Stomach (tissue), 19 donors: ENCODE measurements at places on chromosomes 11 and 22. TPM values are rescaled to one million over a fixed set of nuclear protein-coding genes. Genes with fewer than 3 reads are reported as not detected.
A peak's percentile ranks its signal among the peaks of the same experiment; 100 is the strongest.

ZFTA gene
- total RNA-seq, result 2.8 TPM

DNA sequence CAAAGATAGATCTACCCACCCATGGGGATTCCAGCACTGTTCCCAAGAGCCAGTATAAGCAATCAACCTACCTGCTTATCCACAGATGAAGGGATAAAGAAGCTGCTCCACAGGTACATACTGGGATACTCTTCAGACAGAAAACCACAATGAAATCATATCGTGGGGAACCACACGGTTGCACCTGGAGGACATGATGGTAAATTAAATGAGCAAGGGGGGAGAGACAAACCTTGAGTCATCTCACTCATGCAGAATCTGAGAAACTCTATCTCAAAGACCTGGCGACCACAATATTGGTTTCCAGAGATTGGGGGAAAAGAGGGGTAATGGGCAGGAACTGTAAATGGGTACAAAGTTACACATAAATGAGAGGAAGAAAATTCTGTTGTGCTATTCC, 14.5 kb downstream of the RGL4 start:
- DNase-seq, result no peak

GRCh38 chr11:3177931-3178330, 12.8 kb upstream of the OSBPL5 start:
- DNase-seq, result no peak

DNA sequence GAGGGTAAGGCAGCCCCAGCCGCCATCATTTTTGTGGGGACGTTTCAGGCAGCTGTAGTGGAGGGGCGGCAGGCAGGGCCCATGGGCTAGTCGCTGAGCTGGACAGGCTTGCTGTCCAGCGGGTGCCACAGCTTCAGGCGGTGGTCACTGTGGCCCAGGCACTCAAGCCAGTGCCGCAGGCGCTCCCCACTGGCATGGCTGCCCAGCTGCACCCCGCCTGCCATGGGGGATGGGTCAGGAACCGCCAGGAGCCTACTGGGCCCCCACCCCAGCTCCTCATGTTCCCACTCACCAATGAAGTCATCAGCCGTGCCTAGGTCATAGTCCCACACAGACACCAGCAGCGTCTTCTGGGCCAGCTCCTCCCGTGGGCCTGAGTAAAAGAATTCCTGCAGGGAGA, 6.0 kb downstream of the NDUFV1 start:
- no peak for DNase-seq

KRTAP5-9 gene
- total RNA-seq, result not detected

DNA sequence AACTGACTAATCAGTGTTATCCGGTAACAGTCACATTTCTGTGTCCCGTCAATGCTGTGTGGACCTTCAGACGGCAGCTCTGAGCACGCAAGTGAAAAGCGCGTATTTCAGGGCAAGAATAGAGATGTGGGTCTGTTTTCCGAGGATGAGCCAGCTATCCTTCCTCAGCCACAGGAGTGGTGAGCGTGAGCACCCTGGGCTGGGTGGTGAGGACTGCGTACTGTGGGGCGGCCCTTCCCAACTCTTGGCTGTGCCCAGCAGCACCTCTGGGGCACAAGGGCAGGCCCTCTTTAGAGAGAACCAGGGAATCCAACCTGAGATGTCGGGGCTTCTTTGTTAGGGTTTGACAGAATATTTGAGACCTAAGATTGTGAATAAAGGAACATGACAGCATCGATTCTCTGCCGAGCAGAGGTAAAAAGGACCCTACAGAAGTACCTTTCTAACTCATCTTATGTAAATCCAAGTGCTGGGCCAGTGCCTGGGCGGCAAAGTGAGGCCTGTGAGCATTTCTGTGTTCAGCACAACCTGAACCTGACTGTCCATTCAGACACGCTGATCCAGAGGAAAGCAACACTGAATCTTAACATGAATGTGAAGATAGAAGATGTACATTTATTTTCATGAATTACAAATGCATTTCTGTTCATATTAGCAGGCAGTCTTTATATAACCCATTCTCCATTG, 26.5 kb upstream of the YPEL1 start:
- no peak for DNase-seq

HSPA8 gene
- total RNA-seq, result 1,244 TPM

GRCh38 chr11:72001834-72002591, 3.3 kb downstream of the IL18BP start:
- DNase-seq, result no peak

HEPACAM gene
- total RNA-seq, result not detected

FOLH1 gene
- total RNA-seq, result 50.0 TPM

DNA sequence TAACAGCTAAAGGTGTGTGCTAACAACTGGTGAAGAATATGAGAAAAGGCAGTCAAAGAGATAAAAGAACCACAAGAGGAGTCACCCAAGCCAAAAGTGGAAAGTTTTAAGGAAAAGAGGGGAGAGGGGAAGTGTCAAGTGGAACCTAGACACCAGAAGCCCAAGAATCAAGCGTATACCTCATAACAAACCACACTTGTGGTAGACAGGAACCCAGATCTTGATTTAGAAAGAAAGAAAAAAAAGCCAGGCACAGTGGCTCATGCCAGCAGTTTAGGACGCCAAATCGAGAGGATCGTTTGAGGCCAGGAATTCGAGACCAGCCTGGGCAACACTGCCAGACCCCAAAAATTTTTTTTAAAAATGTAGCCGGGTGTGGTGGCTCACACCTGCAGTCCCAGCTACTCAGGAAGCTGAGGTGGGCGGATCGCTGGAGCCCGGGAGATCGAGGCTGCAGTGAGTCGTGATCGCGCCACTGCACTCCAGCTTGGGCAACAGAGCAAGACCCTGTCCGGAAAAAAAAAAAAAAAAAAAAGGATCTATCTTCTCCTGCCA, 877 bp downstream of the SLC25A17 start:
- DNase-seq, result no peak

CLP1 gene
- 11.0 TPM for total RNA-seq

DNA sequence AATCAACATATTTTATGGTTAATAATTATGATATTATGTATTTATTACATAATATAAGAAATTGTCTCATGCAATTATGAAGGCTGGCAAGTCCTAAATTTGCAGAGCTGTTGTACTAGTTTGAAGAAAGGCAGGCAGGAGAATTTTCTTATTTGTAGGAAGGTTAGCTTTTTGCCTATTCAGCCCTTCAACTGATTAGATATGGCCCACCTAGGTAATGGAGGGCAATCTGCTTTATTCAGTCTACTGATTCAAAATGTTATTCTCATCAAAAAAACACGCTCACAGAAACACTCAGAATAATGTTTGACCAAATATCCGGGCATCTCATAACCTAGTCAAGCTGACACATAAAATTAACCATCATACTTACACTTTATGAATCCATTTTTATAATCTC, 589.0 kb downstream of the NELL1 start:
- DNase-seq, result no peak

DNA sequence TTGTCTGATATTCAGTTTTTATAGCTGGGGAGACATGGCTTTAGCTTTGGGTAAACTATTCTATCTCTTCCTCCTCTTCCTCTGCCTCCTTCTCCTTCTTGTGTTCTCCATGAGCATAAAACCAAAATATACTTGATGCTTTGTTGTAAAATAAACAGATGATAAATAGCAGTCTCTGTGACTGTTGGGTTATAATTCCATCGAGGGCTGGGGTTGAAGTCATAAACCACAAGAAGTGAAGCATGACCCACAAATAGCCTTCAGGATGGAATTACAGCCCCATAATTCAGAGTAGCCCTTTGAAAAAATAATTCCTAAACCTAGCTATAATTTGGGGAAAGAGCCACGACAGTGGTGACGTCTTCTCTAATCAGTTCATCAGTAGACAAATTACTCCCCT, 177.7 kb downstream of the SNX19 start:
- no peak for DNase-seq

OR5T3 gene
- not detected for total RNA-seq

GRCh38 chr11:10973416-10973815, 115.6 kb upstream of the ZBED5 start:
- no peak for DNase-seq

CDC42EP1 gene
- 195 TPM for total RNA-seq

- DNase-seq, result no peak
Measured at GRCh38 chr11:10875430-10876021, 17.7 kb upstream of the ZBED5 start.

GRCh38 chr22:38316364-38317121, 690 bp downstream of the CSNK1E start:
- peak; percentile 90 for DNase-seq

DNA sequence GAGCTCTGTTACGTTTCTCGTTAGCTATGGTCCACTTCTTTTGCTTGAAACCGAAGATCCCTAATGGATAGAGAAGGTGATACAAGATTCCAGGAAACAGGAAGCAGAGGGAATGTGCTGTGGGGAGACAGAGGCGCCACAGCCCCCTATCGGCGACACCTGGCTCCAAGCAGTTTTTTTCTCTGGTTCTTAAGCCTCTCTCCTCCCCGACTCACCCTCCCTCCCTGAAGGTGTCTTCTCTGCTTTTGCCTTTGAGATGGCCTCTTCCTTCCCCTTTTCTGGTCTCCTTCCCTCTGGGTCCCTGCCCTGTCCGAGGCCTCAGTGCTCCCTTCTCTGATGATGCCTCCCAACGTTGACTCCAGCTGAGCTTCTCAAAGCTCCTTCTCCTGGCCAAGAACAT, 14.2 kb upstream of the APOBEC3A start:
- peak; percentile 17 for DNase-seq

DLG2 gene
- 4.5 TPM for total RNA-seq

DNA sequence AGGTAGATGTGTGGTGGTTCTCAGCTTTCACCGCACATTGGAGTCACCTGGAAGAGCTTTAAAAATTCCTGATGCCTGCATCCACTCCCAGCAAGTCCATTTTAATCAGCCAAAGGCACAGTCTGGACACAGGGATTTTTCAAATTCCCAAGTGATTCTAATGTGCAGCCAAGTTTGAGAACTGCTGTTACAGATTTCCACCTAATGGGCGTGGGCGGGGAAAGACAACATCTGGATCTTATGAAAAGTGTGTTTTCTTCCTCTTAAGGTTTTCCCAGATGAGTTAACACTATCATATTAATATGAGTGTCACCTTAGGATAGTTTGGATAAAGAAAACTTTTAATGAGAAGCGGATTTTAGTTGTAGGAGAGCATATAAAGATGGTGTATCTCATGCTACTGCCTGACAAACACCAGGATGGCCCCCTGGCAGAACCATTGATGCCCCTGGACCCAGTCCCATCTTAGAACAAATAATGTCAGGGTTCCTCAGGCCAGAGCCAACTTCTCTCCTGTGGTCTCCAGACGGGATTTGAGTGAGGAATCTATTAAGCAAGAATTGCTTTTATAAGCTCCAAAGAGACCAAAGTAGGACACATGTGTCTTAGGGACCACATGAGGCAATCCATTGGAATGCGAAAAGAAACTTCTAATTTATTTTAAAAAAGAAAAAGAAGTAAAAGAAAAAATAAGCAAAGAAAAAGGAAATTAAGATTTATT, 31.9 kb downstream of the POU2AF1 start:
- DNase-seq, result no peak

IGLL1 gene
- not detected for total RNA-seq

- peak; percentile 82 for DNase-seq
Measured at GRCh38 chr11:60924110-60924905, at the start of gene TMEM132A. TSS of gene TMEM132A (plus strand) at chr11:60924460. CDS start at chr11:60924634, 174 bp downstream.

DNA sequence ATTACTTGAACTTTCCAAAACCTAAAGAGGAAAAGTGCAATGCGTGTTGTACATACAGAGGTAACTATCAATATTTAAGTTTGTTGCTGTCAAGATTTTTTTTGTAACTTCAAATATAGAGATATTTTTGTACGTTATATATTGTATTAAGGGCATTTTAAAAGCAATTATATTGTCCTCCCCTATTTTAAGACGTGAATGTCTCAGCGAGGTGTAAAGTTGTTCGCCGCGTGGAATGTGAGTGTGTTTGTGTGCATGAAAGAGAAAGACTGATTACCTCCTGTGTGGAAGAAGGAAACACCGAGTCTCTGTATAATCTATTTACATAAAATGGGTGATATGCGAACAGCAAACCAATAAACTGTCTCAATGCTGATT, 2.1 kb downstream of the ADM start:
- DNase-seq, result no peak

DNA sequence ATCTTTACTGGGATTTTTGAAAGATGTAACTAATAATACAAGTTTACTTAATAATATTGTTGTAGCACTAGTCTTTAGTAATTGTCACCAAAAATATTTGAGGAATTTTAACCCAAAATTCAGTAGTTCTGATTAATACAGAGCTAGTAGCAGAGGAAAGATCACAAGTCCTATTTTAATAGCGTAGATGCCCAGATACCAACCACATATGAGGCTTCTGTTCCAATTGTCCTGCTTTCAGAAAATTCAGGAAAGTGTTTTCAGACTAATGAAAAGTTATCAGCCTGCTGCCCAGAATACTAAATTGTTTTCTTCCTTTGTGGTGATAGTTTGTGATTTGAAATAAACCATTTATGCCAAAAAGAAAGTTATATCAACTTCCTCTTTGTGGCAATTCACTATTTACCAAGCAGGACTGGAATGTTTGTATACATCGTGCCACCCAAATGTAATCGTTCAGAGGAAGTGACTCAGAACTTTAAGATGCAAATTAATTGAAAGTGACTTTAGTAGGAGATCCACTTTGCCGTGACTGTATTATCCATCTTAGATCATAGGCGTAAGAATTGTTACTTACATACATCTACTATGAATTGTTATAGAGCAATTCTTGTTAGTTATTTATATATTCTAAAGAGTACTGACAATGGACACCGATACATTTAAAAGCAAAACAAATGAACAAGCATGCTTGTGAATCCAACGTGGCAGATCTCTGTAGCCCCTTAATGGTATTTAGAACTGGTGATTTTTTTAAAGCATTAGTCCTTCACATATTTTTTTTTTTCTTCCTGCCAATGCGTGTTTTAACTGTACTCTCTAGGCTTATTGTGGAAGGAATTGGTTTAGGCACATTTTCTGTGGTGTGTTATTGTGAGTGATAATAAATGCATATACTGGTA, 231.0 kb downstream of the DDX10 start:
- DNase-seq, result peak; percentile 9

GRCh38 chr11:68976563-68976962, 4.2 kb downstream of the MRGPRD start:
- no peak for DNase-seq

GRCh38 chr22:39556970-39557841, 13.3 kb upstream of the CACNA1I start:
- DNase-seq, result no peak

TMPRSS13 gene
- total RNA-seq, result not detected

- DNase-seq, result no peak
Measured at GRCh38 chr22:42808521-42808920, 48.6 kb downstream of the ARFGAP3 start.

GRCh38 chr11:95589893-95590612, 199.5 kb downstream of the FAM76B start:
- peak; percentile 23 for DNase-seq

GRCh38 chr11:108916935-108917334, 252.1 kb downstream of the DDX10 start:
- no peak for DNase-seq
